ENCODE measurements at places on chromosomes 12 and 14.
A peak's percentile ranks its signal among the peaks of the same experiment; 100 is the strongest.

- DNase-seq, result no peak
These were observed 167.8 kb downstream of the ALG10 start for GRCh38 chr12:34190054-34190453.

GRCh38 chr12:97305651-97306050 is 157.0 kb upstream of the RMST start:
- DNase-seq, result no peak

- DNase-seq, result no peak
These were observed 428.7 kb downstream of the RERGL start for GRCh38 chr12:17661250-17661649.

DNA sequence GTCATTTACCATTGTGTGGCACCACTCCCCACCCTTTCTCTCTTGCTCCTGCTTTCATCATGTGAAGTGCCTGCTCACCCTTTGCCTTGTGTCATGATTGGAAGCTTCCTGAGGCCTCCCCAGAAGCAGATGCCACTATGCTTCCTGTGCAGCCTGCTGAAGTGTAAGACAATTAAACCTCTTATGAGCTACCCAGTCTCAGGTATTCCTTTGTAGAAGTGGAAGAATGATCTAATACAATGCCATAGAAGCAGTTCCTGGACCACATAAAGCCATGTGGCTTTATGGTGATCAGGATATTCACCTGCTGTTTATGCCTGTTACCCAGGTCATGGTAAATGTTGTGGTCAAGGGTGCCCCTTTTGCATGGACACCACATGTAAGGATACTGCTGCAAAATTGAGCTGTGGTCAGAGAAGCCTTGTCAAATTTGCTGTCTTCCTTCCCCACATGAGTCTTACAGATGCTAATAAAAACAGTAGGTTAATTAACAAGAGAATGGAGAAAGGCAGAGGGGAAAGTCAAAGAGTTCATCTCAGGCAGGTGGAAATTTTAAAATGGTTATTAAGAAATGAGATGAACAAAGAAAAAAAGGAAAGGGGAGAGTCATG is 112.8 kb upstream of the IFNG-AS1 start:
- no peak for DNase-seq

DNA sequence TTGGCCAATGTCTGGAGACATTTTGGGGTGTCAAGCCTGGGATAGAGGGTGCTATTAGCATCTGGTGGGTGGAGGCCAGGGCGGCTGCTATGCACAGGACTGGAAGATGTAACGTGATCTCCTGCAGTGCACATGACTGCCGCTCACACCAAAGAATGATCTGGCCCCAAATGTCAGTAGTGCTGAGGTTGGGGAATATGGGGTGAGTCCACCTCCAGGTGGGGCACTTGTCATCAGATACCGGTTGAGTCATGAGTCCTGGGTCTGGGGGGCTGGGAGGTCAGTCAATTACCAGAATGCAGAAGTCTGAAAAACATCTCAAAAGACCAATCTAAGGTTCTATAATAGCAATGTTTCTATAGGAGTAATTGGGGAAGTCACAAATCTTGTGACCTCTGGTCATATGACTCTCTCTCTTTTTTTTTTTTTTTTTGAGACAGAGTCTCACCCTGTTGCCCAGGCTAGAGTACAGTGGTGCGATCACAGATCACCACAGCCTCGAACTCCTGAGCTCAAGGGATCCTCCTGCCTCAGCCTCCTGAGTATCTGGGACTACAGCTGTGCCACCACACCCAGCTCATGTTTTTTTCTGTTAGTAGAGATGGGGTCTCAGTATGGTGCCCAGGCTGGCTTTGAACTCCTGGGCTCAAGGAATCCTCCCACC is 6.0 kb upstream of the SDSL start:
- no peak for DNase-seq

GRCh38 chr14:79465651-79466050 is 745.7 kb downstream of the DIO2 start:
- DNase-seq, result no peak

DNA sequence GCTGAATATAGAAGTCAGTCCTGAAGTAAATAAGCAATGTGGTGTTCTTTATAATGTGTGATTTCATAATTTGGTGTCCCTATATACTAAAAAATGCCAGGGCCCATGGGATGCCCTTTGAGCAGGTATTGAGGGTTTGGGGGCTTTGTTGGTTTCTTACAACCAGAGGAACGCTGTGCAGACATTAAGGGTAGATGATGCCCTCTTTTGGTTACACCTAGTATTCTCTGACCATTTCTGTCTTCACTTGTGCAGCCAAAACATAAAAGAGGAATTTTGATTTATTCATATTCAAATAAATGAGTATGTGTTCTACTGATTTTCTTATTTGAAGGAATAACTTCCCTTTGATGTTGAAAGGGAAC is 3.0 kb downstream of the LGR5 start:
- DNase-seq, result no peak

- DNase-seq, result peak; percentile 31
These were observed 15.9 kb upstream of the HHIPL1 start for GRCh38 chr14:99628887-99629618.

- DNase-seq, result no peak
These were observed 15.2 kb downstream of the PLD4 start for GRCh38 chr14:104939666-104940410.

DNA sequence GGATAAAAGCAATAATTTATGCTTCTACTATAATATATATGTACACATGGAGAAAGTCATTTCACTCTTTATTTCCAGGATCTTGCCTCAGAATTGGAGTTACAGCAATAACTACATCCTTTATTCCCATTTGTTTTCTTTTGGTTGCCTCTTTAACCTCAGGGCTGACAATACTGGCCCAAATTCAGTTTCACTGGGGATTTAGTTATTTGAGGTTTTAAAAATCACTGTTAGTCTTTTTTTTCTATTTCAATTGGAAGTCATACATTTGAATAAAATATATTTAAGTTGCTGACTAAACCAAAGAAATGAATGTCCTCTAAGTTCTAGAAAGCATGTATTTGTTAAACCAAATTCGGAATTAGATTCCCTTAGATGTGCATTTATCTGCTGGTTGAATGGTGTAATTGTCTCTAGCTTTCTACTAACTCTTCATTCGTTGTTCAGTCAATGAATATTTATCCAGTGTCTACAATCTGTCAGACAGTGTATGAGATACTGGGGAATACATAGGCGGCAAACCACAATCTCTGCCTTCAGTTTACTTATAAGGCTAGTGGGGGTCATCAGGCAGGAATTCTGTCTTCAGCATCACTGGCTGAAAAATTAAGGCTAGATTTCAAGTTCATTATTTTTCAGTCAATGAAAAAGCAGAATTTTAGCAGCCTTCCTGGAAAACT is 190.8 kb upstream of the ARHGAP5 start:
- DNase-seq, result no peak

- DNase-seq, result no peak
These were observed 14.9 kb upstream of the FIGNL2 start for GRCh38 chr12:51863363-51863932.

- DNase-seq, result no peak
These were observed 24.3 kb downstream of the SPRING1 start for GRCh38 chr12:116713527-116713926.

DNA sequence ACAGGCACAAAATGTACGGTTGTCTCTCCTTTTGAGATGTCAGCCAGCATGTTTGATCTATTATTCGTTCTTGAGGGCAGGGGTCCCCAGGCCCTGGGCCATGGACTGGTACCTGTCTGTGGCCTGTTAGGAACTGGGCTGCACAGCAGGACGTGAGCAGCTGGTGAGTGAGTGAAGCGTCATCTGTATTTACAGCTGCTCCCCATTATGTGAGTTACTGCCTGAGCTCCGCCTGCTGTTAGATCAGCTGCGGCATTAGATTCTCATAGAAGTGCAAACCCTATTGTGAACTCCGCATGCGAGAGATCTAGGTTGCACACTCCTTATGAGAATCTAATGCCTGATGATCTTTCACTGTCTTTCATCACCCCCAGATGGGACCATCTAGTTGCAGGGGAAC is 41.4 kb upstream of the SCN8A start:
- no peak for DNase-seq

- DNase-seq, result no peak
These were observed 107.9 kb downstream of the PRKCH start for GRCh38 chr14:61429316-61429715.

- DNase-seq, result no peak
These were observed 262.1 kb upstream of the ATP2B1 start for GRCh38 chr12:89970722-89971121.

DNA sequence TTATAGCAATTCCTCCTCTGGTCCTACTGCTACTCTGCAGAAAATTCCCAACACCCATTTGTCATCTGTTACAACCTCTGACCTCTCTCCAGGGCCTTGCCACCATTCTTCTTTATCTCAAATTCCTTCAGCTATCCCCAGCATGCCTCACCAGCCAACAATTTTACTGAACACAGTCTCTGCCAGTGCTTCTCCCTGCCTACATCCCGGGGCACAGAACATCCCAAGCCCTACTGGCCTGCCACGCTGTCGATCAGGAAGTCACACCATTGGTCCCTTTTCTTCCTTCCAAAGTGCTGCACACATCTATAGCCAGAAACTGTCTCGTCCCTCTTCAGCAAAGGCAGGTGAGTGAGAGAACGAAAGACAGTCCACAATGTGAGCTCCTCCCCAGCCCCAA is 122.1 kb downstream of the TTLL5 start:
- DNase-seq, result no peak

GRCh38 chr14:80465546-80466220 is 254.4 kb upstream of the DIO2 start:
- DNase-seq, result no peak

- no peak for DNase-seq
These were observed 253.9 kb upstream of the CRY1 start for GRCh38 chr12:107347261-107347660.

- DNase-seq, result no peak
These were observed at the start of gene ABCC9 for GRCh38 chr12:21940549-21941505. ABCC9 (minus strand) TSS chr12:21941426; CDS start chr12:21936674, 4,752 bp downstream.

DNA sequence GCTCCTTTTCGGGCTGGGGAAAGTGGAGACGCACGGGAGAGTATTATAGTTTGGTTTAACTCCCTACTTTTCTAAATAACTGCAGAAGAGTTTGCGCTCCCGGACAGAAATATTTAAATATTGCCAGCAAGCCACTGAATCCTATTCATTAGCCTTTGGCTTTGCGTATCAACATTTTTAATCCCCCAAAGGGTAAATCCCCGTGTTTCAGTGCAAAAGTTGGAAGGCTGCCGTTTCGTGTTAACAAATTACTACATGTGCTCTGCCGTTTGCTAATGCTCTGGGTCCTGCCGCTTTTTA is 372 bp upstream of the DPF3 start:
- DNase-seq, result no peak

DNA sequence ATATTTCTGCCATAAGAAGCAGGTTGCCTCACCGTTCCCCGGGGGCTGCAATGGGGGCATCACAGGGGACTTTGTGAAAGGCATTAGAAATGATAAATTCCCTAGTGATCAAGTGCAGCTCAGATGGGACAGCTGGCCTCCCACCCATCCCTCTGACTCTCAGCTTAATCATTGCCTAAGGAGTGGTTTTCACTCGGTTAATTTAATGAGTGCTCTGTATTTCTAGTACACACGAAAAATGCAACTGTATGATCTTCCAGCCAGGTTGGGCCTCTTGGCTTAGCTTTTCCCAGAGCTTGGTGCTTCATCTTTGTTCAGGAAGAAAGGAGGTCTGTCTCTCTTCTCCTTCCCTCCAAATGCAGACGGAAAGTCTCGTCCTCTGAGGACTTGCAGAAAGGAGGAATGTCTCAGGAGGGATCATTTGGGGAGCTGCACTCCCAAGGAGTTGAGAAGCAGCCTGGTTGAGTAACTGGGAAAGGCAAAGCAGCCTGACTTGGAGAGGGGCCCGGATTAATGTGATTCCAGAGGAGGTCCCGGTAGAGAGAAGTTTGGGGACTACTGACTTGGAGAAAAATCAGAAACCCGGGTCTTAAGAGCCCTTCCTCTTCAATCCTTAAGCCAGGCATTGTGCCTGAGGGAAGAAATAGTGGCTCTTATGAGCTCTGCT is 7.2 kb downstream of the CD9 start:
- DNase-seq, result no peak
